ENCODE measurements at places on chromosomes 3 and 15.

GRCh38 chr15:39587731-39588530 is 7.1 kb downstream of the THBS1 start:
- no peak for DNase-seq

- no peak for DNase-seq
Measured at GRCh38 chr3:154955907-154956533, 124.1 kb upstream of the MME start.

GRCh38 chr3:146380046-146380445 is 89.3 kb downstream of the PLSCR2 start:
- no peak for DNase-seq

DNA sequence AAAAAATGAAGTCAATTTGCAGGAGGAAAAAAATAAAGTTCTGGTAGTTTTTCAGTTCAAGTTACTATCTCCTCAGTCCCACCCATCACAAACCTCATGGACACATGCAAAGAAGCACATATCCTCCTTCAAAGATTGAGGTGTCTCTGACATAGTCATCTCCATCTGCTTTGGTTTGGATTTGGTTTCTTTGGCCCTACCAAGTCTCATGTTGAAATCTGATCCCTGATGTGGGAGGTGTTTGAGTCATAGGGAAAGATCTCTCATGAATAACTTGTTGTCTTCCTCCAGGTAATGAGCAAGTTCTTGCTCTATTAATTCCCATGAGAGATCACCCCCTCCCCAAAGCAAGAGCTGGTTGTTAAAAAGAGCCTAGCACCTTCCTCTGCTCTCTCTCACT is 446.8 kb downstream of the IGSF11 start:
- DNase-seq: no peak

GRCh38 chr3:56136514-56136913 is 331.8 kb downstream of the ERC2 start:
- no peak for DNase-seq

GRCh38 chr3:136195258-136196063 is 674 bp downstream of the MSL2 start:
- peak; percentile 65 for DNase-seq

DNA sequence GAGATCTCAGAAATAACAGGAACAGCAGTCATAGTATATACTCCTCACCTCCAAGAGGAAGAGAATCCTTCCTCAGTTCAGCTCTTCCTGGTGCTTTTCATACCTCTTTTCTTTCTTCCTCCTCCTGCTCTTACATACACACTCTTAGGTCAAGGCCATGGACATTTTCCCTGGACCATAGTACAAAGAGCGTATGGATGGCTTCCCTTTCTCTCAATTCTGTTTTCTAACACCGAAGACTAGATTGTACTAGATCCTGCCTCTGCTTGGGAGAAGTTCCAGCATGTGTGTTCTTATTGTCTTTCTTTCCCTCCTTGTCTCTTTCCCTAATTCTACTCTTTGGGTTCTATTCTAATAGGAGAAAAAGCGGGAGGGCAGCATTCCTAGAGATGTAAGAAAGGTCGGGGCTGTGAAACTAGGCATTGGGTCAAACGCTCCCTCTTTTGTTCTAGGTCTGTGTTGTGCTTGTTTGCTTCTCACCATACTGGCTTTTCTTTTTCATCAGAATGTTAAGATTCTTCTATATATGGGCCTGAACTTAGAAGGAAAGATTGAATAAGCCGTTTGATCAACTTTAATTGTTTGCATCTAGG is 77.4 kb downstream of the VPS8 start:
- DNase-seq: no peak

GRCh38 chr3:9716801-9717555 is 13.3 kb downstream of the CPNE9 start:
- no peak for DNase-seq

- no peak for DNase-seq
Measured at GRCh38 chr15:53710906-53711305, 48.6 kb downstream of the WDR72 start.

DNA sequence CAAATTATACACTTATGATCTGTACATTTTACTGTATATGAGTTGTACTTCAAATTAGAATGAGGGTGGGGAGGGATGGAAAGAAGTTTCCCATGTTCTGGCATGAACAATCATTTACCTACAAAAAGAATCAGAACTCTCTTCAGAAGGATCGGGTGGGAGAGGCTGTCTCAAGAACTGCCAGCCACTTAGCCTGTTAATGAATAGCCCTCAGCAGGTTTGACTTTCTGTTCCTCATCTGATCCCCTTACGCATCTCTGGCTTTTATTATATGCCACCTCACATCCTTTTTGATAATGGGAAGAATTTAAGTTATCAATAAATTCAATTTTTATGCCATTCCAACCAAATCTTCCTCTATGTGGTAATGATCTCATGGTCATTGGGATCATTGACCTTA is 168.3 kb upstream of the TGFBR2 start:
- no peak for DNase-seq

GRCh38 chr15:82810890-82811426 is 1.5 kb downstream of the WHAMM start:
- DNase-seq: no peak

GRCh38 chr3:30915782-30916181 is 21.3 kb upstream of the GADL1 start:
- no peak for DNase-seq

DNA sequence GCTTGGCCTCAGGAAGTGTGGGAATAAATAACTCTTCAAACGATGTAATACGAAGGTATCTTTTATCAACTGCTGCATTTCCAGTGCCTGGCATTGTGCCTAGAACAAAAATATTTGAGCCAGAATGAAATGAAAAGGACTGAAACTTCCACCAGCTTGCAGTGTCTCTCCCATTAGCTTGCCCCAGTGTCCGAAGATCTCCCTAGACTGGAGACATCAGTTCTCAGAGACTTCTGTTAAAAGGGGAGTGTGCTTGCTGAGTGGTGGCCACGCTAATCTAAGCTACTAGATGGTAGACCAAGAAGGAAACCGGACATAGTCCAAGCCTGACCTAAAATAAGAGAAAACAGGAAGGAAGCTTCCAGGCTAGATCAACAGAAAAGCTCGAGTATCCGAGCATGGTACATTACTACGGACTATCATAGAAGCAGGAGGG is 28.6 kb downstream of the KCNAB1 start:
- DNase-seq: peak; percentile 15

DNA sequence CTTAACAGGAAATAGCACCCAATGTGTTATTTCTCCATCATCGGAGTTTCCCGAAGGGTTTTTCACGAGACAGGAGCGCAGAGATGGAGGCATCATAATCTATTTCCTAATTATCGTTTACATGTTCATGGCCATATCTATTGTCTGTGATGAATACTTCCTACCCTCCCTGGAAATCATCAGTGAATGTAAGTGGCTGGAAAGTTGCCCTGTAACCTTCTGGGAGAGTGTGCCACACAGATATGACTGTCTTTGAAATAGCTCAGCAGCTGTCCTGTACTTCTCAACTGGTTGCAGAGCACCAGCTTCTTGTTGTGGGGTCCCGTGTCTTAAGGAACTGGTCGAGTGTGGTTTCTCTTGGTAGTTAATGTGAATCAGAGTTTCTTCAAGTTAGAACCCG is 1.1 kb downstream of the SLC24A5 start:
- no peak for DNase-seq

DNA sequence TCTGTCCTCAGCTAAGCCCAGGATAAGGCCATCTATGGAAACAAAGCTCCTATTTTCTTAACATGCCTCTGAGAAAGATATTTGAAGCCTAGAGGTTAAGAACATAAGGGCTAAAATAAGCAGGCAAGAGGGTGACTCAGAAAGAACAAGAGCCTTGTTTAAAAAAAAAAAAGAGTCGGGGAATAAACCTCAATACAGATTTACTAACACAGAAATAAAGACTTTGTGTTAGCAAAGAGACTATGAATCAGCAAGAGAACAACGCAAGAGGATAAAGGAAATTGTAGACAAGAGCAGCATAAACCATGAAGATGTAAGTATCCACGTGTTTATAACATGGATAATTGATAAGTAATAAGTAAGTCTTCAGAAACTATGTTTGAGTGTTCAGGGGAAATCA is 36.0 kb downstream of the RAB27A start:
- no peak for DNase-seq

GRCh38 chr15:101614761-101615160 is 37.4 kb downstream of the TM2D3 start:
- DNase-seq: no peak

DNA sequence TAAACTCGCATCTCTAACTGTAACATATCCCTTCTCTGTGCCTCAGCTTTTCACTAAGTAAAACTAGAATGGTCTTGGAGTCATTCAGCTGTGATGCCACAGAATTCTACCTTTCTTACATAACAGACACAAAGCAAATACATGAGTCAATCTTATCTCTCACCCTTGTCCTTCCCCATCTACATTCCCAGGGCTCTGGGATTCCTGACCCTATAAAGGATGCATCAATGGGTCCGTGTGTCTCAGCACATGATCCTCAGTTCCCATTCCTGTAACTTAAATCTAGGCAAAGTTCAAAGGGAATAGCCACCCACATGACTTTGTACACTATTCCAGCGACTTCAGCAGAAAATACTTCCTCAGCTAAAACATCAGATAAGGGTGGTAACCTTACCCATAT is 11.8 kb upstream of the ARL8B start:
- no peak for DNase-seq

DNA sequence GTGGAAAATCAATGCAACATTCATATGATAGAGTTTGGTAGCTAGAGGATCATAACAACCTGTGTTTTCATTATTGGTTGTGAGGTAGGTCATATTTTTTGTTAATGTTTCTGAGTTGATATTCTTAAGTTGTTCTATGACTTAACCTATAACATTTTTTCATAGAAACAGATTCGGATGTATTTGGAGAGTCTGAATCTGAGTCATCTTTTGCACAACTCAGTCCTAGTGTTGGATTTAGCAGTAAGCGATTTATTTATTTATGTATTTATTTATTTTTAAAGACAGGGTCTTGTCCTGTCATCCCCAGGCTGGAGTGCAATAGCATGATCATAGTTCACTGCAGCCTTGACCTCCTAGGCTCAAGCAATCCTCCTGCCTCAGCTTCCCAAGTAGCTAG is 292.8 kb upstream of the ZNF717 start:
- no peak for DNase-seq

DNA sequence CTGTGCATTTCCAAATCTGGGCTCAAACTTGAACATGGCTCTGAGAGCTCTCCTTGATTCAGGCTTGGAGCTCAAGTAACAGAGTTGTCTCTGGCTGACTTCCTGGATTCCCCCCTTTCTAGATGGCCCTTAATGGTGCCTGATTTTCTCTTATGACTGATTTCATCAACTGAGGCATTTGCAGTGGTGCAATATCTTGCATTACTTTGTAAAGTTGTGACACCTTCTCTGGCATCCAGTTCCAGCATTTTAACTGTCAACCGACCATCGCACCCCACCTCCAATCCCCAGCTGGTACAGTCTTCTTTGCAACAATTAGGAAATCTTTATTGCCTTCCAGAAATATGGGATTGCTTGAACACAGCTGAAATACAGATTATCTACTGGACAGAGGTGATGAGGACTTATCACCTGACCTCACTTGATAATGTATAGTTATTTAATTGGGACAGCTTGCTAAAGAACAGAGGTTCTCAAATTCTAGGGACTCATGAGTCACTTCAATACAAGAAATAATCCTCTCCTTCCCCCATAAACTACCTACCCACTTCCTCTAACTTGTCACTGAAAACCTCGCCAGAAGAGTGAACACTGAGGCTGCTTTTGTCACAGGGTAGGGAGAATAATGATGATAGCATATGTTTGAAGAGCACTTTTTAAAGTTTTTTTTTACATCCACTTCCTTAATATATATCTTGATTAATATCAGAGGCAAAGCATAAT is 41.8 kb downstream of the FILIP1L start:
- no peak for DNase-seq

- DNase-seq: no peak
Measured at GRCh38 chr15:39411102-39411989, 169.5 kb upstream of the THBS1 start.

GRCh38 chr3:149541091-149541491 is 66.6 kb downstream of the TM4SF4 start:
- DNase-seq: no peak

DNA sequence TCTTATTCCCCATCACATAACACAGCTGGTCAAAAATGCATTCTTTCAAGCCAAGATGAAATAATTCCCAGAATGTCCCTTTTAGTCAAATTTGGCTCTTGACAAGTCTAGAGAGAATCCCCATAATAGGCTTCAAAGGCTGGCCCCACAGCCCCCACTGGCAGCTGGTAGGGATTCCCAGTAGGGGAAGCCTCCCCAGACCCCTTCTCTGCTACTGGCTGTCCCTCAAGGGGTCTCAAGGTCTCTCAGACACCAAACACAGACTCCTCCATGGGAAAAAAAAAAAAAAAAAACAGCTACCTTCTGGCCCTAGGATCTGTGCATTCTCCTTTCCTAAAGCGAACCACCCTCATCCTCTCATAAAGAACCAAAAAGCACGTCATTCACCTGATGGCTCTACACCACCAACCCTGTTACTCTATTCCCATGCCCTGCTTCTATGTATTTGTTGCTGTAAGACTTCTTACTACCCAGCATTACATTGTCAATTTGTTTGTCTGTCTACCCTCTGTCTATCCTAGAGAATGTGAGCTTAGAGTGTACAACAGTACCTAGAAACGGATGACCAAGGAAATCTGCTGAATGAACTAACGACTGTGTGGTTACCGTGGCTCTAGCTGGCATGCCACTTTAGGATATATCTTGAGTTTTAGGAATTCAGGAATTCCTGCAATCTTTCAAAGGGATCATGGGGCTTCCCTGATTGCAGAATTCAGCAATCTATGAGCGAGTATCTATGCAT is 164.1 kb upstream of the NSMCE3 start:
- no peak for DNase-seq

GRCh38 chr3:132445817-132446216 is 28.5 kb downstream of the DNAJC13 start:
- no peak for DNase-seq

- no peak for DNase-seq
Measured at GRCh38 chr3:55337641-55338180, 149.4 kb downstream of the WNT5A start.

DNA sequence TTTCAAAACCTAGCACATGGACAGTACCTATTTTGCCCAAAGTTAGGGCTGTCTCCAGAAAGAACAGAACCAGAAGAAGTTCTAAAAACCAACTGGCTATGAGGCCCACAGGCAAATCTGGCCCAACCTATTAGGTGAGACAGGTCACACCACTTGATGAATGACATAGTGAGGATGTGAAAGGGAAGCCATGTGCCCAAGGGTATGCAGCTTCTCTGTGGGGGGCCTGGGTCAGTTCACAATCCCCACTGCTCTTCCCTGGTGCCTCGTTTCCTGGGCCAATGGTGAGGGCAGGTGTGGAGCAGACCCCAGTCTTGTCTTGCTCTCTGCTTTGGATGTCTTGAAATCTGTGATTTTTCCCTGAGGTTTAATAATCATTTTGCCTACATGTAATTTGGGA is 8.9 kb downstream of the INSYN1 start:
- DNase-seq: no peak

Measured in hepatic stellate cell (primary cell).